Fibroblast of skin of back (primary cell): ENCODE measurements at places on chromosomes 16 and 17.

DNA sequence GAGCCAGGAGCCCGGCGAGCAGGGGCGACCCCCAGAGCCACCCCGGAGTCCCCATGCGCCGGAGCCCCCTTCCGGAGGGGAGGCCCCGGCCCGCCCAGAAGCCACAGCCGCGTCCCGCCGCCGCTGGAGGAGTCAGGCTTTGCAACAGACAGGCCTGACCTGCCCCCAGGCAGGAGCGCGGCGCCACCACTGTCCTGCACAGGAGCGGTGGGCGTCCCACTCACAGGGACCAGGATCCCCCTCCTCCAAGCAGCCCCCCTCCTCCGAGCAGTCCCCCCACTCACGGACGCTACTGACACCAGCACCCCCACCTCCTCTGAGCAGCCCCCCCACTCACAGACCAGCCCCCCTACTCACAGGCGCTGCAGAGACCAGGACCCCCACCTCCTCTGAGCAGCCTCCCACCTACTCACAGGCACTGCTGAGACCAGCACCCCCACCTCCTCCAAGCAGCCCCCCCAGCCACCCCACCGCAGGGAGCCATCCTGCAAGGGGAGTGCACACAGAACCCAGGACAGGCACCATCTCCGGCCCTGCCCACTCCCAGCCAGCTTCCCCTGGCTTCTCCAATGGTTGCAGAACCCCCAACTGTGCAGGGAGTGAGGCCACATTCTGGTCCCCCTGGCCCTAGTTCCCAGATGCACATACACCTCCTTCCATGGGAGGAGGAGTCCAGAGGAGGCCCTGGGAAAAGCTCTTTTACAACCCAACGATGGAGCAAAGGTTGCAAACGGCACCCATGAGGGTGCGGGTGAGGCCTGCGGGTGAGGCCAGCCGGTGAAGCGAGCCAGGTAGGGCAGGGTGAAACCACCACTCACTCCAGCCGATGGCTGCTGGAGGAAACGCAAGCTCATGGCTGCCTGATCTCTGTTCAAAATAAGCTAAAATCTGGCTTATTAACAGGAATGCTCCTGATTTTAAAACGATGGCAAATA lies 69.9 kb downstream of the ABR start:
- peak; percentile 17 for DNase-seq

DNA sequence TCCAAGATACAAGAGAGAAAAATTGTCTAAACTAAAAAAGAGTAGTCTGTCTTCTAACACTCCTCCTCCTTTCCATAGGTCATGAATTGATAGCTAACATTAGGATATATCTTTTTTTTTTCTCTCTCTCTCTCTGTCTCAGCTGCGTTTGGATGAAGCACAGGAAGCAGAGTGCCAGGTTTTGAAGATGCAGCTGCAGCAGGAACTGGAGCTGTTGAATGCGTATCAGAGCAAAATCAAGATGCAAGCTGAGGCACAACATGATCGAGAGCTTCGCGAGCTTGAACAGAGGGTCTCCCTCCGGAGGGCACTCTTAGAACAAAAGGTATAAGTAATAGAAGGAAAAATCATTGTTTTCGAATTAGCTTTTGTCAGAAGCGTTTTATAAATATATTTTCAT lies 32.9 kb downstream of the ABHD15 start:
- no peak for DNase-seq

DNA sequence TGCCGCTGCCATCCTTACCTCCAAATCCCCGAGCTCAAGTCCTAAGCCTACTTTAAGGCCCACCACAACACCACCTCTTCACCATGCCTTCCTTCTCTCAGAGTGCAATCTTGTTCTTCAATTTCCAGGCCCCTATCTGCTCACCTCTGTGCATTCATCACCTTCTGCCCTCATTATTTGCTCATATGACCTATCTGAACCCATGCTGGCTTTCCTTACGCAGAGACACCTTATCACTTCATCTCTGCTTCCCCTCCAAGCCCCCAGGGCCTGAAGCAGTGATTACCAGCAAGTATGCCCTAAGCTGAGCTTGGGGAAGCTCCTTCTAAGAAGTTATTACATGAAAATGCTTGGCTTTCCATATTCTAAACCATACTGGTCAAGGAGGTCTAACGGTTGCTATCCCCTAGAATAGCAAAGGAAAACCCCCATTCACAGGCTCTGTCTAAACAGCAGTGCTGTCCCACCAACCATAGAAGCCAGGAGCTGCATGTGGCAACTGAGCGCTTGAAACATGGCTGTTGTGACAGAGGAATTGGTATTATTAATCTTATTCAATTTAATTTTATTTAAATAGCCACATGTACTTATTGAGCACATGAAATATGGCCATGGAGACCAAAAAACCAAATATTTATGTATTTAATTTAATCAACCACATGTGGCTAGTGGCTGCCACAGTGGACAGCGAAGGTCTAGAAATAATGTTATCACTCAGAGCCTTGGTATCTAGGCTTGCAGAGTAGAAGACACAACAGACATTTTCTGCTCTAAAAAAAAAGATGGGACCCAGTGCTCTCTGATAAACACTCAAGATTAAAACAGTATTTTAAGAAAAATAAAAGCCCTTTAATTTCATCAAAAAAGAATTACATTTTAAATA lies 13.9 kb downstream of the USP7 start:
- DNase-seq = no peak

DNA sequence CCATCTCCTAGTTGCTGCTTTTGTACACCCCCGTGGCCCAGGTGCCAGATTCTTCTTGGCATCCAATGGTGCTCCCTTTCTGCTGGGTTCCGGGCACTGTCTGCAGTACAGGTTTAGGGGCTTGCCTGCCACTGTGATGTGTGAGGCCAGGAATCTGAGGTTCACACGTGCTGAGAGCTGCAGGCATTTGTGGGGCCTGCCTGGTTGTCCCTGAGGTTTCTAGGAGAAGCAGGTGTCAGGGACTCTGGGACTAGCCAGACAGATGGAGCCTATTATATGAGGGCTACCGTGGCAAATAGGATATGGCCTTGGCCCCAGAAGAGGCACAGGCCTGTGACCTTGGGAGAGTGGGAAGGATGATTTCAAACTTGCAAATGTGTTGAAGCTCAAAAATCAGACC lies 29.3 kb downstream of the NDEL1 start:
- DNase-seq = no peak

GRCh38 chr17:72120642-72121163 lies at the start of gene SOX9:
Gene SOX9 (plus strand): TSS chr17:72121020. CDS start chr17:72121392, 372 bp downstream.
- DNase-seq = peak; percentile 77

DNA sequence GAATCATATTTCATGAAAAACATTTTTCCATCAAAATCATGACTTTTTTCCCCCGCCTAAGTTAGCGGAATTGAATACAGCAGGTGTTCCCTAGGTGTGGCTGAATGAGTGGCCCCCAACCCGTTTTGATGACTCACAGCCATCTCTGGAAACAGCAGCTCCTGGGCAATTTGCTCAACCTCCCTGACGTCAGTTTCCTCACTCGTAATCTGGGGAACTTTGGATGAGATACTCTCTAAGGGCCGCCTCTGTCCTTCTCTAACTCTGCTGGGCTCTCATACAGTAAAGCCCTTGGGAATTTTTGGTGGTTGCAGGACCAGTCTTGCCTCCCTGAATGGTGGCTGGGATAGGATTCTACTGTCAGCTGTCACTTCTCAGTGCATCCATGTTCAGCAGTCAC lies 11.6 kb upstream of the NTN1 start:
- DNase-seq = no peak
